ENCODE measurements at places on chromosomes 5 and 9.

DNA sequence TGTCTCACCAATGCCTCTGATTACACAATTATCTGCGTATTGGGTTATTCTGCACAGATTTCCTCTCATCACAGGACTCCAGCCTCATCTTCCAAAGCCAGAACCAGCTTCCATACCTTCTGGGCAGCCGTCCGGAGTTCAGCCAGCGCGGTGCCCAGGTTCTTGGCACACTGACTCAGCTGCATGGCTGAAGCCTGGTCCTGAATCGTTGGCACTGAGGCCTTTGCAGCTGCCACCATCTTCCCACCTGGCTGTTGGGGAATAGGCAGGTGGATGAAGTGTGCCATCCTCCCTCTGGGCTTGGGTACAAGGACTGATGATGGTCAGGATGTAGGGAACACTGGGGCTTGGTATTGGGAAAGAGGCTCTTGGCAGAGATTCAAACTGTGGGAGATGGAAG, 17.9 kb downstream of the TLN1 start:
- DNase-seq, result no peak

- DNase-seq, result no peak
Measured at GRCh38 chr5:167888393-167888792, 403.1 kb upstream of the WWC1 start.

DNA sequence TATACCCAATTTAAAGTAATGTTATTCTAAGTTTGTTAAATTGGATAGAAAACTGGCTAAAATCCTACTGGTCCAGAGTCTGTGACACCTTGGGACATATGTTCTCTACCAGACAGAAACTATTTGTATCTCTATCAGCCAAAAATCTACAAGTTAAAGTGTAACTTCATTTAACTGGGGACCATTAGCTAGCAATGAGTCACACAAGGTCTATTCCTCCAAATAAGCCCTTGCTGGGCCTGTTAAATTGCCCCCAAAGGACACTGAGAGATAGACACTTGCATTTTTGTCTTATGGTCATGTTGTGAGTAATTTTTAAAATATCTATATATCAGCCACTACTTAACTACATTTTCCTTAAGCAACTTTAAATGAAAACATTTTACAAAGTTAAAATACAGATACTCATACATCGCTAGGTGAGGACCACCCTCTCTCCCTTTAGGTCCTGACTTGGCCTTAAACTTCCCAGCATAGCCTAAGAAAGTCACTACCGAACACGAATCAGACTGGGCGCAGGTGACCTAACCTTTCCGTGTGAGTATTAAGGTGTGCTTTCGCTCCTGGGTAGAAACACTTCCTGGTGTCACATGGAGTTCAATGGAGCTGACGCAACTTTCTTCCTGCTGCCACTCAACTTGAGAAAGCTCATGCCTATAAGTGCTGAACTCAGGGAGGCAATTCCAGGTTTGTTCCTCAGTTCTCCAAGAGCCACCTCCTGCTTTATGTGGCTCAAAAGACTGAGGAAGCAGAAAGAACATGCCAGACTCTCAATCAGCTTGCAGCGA, 249.1 kb downstream of the DIRAS2 start:
- no peak for DNase-seq

- DNase-seq, result no peak
Measured at GRCh38 chr9:115957585-115957984, 196.0 kb upstream of the PAPPA start.

- DNase-seq, result no peak
Measured at GRCh38 chr5:133938929-133939328, 29.5 kb downstream of the C5orf15 start.

- DNase-seq, result no peak
Measured at GRCh38 chr5:142694092-142694856, 8.4 kb upstream of the FGF1 start.

GRCh38 chr5:34699155-34700077, 43.3 kb downstream of the RAI14 start:
- DNase-seq, result no peak

- no peak for DNase-seq
Measured at GRCh38 chr9:19492775-19493173, 84.0 kb downstream of the ACER2 start.

GRCh38 chr5:122030251-122030650, 47.8 kb downstream of the LOX start:
- no peak for DNase-seq

GRCh38 chr5:167802755-167803431, 488.6 kb upstream of the WWC1 start:
- DNase-seq, result no peak

DNA sequence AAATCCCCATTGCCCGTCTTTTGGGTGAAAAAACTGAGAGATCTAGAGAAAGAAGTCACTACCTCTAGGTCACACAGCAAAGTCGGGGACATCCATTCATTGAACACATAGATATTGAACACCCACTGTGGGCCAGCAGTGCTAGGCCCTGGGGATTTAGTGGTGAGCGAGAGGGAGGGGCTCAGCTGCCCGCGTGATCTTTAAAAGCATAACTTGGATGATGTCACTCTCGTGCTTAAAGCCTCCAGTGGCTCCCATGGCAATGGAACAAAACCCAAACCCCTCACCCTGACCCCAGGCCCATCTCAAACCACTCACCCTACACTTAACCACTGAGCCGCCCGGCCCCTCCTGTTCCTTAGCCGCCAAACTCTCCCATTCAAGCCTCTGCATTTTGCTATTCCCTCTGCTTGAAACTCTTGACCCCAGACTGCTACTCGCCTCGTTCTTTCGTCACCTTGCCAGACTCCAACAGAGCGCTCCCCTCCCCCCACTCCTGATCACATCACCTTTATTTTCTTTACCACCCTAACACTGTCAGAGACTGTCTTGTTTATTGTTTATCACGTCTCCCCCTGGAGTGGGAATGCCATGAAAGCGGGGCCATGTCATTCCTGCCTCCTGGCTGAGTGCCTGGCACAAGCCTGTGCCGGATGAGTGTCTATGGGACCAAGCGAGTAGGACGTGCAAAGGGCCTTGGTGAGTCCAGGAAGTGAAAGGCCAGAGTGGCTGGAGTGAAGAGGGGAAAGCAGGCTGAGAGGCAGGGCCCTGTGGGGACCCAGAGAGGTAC, 710 bp upstream of the PIP5KL1 start:
- DNase-seq, result peak; percentile 67

DNA sequence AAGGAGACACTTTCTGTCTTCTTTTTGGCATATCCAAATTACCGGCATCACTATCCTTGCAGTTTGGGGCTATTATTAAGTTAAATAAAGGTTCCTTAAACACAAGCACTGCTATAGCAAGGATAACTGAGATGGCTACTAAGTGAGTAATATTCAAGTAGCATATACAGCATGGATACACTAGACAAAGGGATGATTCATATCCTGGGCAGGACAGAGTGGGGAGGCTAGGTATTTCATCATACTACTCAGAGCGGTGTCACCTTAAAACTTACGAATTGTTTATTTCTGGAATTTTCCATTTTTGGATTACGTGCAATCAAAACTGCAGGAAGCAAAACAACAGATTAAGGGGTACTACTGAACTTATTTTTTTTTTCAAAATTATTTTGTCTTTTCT, 54.1 kb downstream of the FER start:
- peak; percentile 36 for DNase-seq

- peak; percentile 62 for DNase-seq
Measured at GRCh38 chr5:167814828-167815227, 476.6 kb upstream of the WWC1 start.

- DNase-seq, result no peak
Measured at GRCh38 chr5:126403876-126404275, 19.3 kb upstream of the GRAMD2B start.

- DNase-seq, result no peak
Measured at GRCh38 chr9:126985870-126986498, 71.4 kb downstream of the RALGPS1 start.

DNA sequence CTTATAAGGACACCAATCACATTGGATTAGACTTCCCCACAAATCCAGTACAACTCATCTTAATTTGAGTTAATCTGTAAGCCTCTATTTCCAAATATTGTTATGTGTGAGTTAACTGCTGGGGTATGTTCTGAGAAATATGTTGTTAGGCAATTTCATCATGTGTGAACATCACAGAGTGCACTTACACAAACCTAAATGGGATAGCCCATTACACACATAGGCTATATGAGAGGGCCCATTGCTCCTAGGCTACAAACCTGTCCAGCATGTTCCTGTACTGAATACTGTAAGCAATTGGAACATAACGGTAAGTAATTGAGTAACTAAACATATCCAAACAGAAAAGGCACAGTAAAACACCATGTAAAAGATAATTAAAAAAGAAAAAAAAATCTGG, 19.1 kb upstream of the ARSI start:
- DNase-seq, result no peak

GRCh38 chr5:142841511-142842265, 71.5 kb downstream of the ARHGAP26 start:
- peak; percentile 27 for DNase-seq

DNA sequence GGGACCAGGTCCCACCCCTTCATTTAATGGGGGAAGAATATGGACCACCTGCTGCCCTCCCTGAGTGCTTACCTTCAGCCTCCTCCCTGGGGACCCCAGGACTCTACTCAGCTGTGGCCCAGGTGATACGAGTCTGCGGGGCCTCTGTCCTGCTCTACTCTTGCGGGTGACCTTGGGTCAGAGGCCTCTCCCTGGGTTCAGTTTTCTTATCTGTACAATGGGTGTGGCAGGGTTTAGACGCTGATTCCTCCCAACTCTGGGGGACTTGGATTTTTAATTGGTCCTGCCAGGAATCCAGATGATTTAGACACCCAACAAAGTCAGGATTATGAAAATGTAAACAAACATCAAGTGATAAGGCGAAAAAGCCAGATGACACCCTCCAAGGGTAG, 25.0 kb downstream of the FAM163B start:
- no peak for DNase-seq

GRCh38 chr5:154654486-154655371, 100.4 kb upstream of the LARP1 start:
- no peak for DNase-seq
